ENCODE measurements at places on chromosomes 4 and X.

DNA sequence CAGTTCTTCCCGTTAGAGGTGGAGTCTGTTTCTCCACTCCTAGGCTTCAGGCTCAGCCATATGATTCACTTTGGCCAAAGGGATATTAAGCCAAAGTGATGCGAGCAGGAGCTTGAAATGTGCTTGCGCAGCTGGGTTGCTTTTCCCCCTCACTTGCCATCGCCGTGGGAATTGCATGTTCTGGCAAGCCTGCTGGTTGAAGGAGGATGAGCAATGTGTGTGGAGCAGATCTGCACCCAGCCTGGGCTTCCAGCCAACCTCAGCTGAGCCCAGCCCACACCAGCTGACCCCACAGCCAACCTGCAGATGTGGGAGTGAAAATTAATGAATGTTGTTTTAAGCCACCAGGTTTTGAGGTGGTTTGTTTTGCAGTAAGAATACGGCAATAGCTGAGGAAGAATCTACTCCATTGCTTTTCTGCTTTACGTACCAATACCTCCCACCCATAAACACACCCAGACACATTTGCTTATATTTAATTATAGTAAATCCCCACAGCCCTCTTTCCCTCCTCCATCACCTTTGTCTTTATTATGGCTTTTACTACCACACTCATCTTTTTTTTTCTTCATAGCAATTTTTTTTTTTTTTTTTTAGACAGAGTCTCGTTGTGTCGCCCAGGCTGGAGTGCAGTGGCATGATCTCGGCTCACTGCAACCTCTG lies 132.8 kb upstream of the FUNDC1 start:
- DNase-seq = no peak

GRCh38 chr4:57190601-57191481 lies 80.7 kb upstream of the IGFBP7 start:
- no peak for DNase-seq

- DNase-seq = no peak
Observed at GRCh38 chrX:139093201-139093600, 381.7 kb upstream of the FGF13 start.

DNA sequence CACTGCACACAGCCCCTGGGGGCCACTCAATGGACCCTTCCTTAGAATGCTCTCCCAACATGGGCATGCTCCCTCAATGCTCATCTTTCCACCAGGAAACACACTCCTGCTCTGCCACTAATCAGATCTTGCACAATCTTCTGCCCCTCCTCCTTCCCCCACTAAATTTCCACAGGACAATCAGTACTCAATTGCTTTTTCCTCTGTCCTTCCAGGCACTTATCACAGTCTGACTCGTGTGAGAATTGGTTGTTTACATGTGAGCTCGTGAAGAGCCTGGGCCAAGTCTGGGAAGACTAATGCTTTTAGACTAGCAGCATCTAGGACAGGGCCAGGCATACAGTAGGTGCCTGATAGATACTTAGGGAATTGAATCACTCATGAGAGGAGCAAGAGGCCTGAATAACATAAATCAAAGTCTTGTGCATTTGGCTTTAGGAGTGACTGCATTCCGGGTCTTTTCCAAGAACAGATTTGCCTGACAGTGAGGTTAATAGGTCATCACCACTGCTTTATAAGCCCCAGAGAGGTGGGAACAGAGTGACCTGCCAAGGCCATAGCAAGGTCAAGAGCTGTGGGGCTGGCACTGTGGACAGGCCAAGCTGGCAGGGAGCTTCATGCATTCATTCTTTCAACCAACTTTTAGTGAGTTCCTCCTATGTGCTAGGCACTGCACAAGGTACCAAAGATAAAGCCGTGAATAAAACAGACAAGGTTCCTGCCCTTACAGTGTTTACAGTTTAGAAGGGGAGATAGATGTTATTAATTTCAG lies 55.0 kb downstream of the PRPS1 start:
- no peak for DNase-seq

- no peak for DNase-seq
Observed at GRCh38 chr4:113694008-113694407, 67.5 kb downstream of the CAMK2D start.

DNA sequence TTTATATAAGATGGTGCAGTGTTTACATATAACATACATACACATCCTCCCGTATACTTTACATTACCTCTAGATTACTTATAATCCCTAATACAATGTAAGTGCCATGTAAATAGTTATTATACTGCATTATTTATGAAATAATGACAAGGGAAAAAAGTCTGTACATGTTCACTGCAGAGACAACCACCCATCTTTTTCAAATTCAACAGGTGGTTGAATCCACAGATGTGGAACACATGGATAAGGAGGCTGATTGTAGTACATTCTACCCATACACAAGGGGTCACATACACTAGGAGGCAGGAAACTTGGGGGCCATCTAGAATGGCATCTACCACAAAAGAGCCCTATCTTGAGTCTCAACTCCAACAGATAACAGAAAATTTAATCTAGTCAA lies 3.4 kb upstream of the IDS start:
- DNase-seq = no peak

DNA sequence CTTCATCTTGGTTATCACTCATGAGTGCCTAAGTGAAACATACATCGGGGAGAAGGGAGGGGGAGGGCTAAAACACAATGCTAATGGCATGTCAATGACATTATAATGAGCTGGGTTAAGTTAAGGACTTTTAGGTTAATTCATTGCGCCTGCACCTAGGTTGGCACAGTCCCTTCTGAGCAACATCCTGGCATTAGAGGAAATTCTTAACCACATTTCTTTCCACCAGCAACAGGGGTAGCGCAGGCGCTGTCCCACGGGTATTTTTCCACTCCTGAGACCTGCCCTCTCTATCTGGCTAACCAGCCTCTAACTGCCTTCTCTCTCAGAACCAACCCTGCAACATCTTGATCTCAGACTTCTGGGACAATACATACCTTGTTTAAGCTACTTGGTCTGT lies 39.0 kb upstream of the PROM1 start:
- peak; percentile 48 for DNase-seq

GRCh38 chr4:145720656-145721055 lies 40.7 kb downstream of the C4orf51 start:
- DNase-seq = no peak

GRCh38 chr4:137414802-137415201 lies 117.5 kb downstream of the PCDH18 start:
- no peak for DNase-seq

GRCh38 chrX:2974961-2975360 lies 31.4 kb upstream of the ARSH start:
- DNase-seq = no peak

GRCh38 chrX:53684415-53685192 lies 1.9 kb downstream of the HUWE1 start:
- DNase-seq = peak; percentile 87

GRCh38 chrX:123924186-123924585 lies 37.3 kb upstream of the STAG2 start:
- no peak for DNase-seq

DNA sequence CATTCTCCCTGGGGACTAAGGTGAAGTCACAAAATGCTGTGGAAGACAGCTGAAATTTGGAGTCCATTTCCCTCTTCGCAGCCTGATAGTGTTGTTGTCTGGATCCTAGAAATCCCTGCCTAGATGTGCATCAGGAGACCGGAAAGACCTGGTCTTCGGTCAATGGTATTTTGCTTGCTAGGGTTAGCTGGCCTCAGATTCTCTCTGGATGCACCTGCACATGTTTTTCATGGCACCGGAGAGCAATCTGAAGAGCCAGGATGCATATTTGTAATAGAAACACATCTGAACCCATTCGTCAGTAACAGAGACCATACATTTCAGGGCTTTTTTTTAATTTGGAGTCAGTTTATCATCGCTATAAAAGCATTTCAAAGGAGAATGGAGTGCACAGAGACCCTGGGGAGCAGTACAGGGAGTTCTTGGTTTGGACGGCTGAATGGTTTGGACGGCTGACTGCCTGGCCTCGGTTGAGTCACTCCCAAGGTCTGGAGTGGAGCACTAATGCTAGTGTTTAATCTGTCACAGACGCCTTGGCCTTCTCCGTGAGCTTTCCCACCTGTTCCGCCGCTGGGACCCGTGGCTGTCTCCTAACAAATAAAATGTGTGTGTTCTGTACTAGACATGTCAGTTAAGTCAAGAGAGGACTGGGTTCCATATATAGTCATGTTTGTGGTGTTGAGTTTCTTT lies 7.5 kb upstream of the PDLIM3 start:
- DNase-seq = no peak

GRCh38 chrX:97402333-97402732 lies 518.6 kb downstream of the RPA4 start:
- no peak for DNase-seq

GRCh38 chrX:154096140-154097002 lies 1.1 kb downstream of the MECP2 start:
- no peak for DNase-seq

GRCh38 chr4:75321484-75321883 lies 192.7 kb downstream of the RCHY1 start:
- no peak for DNase-seq

- no peak for DNase-seq
Observed at GRCh38 chrX:28610746-28611145, 23.5 kb downstream of the IL1RAPL1 start.

GRCh38 chr4:56764223-56764622 lies 57.3 kb downstream of the SPINK2 start:
- DNase-seq = no peak

DNA sequence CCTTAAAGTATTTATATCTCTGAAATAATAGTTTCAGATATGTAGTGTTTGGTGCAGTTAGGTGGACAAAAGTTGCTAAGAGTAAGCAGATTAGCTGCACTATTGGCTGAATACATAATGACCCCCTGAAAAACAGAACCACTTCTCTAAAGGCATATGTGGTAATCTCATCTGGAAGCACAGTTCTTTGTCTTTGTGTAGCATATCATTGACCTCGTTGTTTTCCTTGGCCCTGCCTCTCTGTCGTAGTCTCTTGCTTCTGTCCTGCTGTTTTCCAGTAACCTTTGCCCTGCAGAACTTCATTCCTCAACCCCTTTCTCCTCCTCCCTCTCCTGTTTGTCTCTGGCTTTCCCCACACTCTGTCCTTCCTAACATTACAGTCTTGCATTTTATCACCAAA lies 41.4 kb downstream of the JADE3 start:
- no peak for DNase-seq

DNA sequence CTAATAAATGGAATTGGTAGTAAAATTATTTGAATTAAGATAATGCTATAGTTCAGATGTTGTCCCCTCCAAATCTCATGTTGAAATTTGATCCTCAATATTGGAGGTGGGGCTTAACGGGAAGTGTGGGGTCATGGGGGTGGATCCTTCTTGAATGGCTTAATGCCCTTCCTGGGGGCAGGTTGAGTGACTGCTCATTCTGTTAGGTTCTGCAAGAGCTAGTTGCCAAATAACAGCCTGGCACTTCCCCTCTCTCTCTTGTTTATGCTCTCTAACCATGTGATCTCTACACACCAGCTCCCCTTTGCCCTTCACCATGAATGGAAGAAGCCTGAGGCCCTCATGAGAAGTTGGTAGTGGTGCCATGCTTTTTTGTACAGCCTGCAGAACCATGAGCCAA lies 724.8 kb upstream of the FTHL17 start:
- no peak for DNase-seq

GRCh38 chr4:80423553-80424224 lies 88.2 kb downstream of the CFAP299 start:
- no peak for DNase-seq

GRCh38 chrX:135509885-135510284 lies 10.6 kb upstream of the INTS6L start:
- no peak for DNase-seq

DNA sequence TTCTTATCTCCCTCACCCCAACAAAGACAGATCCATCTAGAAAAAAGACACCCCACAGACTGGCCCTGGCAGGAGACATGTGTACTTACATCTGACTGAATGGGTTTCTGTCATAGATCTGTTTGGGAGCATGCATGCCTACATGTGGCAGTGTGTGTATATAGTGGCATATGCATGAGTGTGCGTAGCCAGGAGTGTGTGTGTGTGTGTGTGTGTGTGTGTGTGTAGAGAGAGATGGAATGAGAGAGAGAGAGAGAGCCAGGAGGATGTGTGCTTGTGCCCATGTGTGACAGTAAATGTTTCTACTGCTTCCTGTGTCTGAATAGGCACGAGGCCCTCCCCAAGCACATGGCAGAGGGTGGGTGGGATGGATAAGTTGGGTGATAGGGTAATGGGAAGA lies 37.1 kb downstream of the EFNB1 start:
- no peak for DNase-seq

- DNase-seq = no peak
Observed at GRCh38 chr4:4260185-4260751, 12.2 kb upstream of the TMEM128 start.

DNA sequence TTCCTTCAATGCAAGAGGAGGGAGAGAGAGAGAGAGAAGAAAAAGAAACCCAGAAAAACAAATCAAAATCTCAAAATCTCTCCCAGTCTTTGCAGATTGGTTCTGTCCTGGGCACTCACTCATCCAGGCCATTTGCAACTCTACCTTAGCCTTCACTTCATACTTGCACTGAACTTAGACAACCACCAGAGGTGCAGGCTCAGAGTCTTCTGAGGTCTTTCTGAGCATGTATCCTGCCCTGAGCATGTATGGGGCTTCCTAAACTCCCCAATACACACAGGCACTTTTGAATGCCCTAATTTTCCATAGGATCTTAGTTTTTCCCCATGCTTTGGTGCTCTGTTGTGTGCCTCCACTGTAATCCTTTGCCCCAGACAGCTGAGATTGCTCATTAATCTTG lies 2.9 kb downstream of the CFI start:
- no peak for DNase-seq

DNA sequence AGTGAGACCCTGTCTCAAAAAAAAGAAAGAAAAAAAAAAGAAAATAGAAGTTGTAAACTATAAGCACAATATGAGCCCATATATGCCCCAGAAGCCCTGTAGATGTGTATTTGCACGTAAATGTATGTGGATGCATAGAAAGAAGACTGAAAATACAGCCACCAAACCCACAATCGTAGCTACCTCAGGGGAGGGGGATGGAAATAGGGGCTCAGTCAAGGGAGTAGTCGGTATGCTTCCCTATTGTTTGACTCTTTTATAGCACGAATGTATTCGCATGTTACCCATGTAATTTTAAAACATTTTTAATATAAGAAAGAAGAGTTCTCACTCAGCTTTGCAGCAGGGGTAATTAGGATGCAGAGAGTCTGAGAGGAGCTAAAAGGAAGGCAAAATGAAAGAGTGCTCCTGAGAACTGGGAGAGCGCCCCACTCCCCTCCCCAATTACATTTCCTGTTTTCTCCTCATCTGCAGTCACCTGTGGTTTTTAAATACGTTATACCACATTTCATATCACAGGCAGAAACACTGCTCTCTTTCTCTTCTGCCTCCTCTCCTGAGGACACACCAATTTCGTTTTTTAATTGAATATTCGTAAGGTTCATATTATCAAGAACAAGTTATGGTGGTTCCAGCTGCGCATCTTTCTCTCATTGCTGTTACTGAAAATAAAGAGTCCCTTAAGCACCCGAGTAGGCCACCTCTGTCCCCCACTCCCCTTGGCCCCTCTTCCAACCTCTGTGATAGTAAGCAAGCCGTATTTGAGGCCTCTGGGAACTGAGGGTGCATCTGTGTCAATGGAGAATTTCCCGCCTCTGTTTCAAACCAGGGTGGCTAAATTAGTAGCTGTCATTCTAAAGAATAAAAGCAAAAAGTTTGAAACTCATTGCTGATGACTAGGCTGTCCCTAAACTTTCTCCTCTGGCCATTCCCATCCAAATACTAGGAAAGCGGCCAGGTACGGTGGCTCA lies 10.7 kb downstream of the SEPTIN6 start:
- DNase-seq = no peak

- DNase-seq = no peak
Observed at GRCh38 chrX:104376937-104377336, 122.2 kb upstream of the ESX1 start.

- DNase-seq = no peak
Observed at GRCh38 chr4:173529477-173530325, at the start of gene HAND2. Gene HAND2 (minus strand): TSS chr4:173530229. CDS start chr4:173529289, 940 bp downstream.

All from stimulated activated CD4-positive, alpha-beta T cell treated with anti-CD3 and anti-CD28 coated beads, TNF-alpha, amount 100 ng/mL, for 24 hours (primary cell).